ENCODE measurements at places on chromosomes 7 and 10.

DNA sequence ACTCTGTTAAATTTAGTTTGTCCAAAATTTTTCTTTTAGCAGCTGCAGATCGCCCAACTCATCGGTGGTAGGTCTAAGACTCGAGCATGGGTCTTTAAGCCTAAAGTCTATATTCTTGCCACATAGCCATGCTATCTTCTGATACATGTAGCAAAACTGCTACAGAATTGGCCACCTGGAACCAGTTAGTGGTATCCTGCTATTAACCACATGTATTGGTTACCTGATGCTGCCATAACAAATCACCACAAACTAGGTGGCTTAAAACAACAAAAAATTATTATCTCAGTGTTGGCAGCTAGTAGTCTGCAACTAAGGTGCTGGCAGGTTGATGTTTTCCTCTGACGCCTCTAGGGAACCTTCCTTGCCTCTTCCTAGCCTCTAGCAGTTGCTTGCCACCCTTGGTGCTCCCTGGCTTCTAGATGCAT lies 96.7 kb upstream of the PIK3CG start:
- no peak for DNase-seq

DNA sequence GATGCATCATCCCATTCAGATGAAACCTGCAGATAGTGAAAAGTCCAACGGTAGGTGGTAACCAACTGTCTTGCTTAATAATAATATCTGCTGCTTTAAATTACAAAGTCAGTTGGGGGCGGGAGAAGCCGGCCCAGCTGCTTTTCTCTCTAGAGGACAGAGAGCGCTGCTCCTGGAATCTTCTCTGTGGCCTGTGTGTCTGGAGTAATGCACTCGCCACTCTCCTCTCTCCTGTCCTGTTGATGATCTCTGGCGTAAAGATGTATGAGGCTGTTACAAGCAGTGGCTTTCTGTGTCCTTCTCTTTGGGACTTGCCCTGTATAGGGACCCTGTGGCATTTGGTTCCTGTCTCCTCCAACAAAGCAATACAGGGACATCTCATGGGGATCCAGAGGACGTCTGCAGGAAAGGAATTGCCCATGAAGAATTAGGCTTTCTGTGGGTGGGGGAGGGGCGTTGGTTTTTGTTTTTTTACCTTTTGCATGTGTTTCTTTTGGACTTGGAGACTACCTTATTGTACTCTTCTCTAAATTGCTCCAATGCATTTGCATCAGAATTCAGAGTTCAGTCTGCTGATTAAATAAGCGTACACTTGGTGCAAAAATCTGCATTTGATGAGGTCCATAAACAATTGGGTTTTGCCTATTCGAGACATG lies 231.6 kb downstream of the CELF2 start:
- no peak for DNase-seq

DNA sequence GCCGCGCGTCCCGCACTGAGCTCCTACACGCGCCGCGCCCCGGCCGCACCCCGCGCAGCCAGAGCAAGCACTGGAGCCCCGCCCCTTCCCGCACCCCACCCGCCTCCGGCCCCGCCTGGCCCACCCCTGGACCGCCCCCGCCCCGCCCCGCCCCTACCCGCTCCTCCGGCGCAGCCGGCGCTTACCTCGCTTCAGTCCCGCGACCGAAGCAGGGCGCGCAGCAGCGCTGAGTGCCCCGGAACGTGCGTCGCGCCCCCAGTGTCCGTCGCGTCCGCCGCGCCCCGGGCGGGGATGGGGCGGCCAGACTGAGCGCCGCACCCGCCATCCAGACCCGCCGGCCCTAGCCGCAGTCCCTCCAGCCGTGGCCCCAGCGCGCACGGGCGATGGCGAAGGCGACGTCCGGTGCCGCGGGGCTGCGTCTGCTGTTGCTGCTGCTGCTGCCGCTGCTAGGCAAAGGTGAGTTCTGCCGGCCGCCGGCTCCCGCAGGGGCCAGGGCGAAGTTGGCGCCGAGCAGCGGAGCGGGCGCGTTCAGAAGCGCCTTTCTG lies at the start of gene RET:
Gene RET, plus strand, starts transcription at position 194 of the 545 bp plus-strand sequence. Its CDS starts 190 bp downstream, at position 384.
- DNase-seq: no peak

DNA sequence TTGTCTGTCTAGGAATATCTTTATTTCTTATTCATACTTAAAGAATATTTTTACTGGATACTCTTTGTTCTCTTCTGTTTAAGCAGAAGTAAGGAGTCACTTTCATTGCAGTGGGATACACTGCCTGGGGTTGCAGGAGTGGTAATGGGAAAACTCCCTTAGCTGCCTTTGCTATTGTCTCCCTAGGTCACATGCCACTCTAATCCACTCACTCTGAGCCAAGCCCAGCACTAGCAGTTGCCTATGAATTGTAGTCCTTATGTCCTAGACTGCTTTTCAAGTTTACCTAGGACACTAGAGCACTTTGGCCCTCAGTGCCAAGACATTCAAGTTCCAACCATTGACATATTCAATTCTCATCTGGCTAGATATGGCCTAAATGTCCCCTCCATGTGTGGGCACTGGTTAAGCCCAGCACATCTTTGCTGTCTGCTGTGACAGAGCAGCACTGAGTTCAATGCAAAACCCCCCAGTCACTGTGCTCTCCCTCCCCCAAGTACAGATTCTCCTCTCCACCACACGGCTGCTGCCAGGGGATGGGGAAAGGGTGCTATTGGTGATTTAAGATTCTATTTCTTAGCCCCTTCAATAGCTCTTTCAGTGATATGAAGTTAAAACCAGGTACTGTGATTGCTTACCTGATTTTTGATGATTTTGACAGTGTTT lies 991.7 kb upstream of the KCND2 start:
- DNase-seq: no peak

- DNase-seq: no peak
Measured at GRCh38 chr10:4514445-4515108, 311.4 kb upstream of the AKR1E2 start.

GRCh38 chr10:115945701-115946445 lies 327.1 kb downstream of the GFRA1 start:
- no peak for DNase-seq

- DNase-seq: no peak
Measured at GRCh38 chr10:114577133-114577532, 80.9 kb downstream of the ABLIM1 start.

DNA sequence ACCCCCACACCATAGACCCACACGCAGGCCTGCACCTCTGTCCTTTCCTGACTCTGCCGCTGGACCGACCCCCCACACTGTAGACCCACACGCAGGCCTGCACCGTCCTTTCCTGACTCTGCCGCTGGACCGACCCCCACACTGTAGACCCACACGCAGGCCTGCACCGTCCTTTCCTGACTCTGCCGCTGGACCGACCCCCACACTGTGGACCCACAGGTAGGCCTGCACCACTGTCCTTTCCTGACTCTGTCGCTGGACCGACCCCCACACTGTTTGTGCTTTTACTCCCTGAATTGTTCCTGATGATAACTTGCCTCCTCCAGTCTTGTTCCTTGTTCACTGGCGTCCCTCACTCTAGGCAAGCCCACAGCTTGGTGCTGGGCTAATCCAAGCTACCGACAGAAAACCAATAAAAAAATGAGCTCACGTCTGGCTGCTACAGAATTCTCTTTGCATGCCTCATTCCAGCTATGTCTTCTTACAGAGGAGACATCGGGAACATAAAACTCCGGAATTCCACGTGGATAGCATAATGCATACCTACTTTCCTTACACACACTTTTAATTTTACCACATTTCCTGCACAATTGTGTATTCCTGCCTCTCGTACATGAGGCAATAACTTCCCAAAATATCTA lies 494.3 kb downstream of the PTPRN2 start:
- DNase-seq: no peak

GRCh38 chr10:121357401-121357800 lies 240.8 kb downstream of the FGFR2 start:
- DNase-seq: no peak

DNA sequence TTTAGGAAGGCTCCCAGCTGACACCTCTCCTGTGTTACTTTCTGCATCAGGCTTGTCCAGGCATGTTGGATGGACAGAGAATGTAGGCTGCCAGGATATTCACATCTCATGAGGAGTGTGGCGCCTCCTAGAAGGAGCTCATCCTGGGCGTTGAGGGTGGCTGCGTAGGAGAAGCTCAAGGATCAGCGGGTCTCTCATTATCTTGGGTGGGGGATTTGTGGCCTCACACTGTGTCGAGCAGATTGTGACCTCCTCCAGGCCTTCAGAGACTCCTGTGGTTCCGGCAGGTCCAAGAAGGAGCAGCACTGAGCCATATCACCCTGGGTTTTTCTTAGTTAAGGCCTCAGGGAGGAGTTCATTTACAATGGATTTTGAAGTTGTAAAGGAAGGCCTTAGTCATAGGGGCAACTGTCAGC lies 8.7 kb upstream of the COBL start:
- DNase-seq: no peak

- no peak for DNase-seq
Measured at GRCh38 chr7:13104128-13104527, 416.7 kb downstream of the ARL4A start.

DNA sequence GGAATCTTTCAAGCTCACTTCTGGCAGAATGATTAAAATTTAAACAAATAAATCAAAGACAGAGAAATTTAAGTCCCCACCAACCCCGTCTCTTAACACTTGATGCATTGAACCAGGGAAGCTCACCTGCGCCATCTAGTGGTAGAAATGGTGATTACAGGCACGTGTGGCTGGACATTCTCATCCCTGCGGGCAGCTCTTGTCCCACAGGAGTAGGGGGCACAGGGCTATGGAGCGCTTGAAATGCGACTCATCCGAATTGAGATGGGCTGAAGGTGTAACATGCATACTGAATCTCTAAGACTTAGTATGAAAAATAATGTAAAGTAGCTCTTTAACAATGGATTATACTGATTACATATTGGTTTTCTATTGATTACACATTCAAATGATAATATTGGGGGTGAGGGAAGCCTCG lies 24.8 kb upstream of the SLIT1 start:
- no peak for DNase-seq

GRCh38 chr10:26219676-26220075 lies 3.1 kb downstream of the GAD2 start:
- DNase-seq: no peak

DNA sequence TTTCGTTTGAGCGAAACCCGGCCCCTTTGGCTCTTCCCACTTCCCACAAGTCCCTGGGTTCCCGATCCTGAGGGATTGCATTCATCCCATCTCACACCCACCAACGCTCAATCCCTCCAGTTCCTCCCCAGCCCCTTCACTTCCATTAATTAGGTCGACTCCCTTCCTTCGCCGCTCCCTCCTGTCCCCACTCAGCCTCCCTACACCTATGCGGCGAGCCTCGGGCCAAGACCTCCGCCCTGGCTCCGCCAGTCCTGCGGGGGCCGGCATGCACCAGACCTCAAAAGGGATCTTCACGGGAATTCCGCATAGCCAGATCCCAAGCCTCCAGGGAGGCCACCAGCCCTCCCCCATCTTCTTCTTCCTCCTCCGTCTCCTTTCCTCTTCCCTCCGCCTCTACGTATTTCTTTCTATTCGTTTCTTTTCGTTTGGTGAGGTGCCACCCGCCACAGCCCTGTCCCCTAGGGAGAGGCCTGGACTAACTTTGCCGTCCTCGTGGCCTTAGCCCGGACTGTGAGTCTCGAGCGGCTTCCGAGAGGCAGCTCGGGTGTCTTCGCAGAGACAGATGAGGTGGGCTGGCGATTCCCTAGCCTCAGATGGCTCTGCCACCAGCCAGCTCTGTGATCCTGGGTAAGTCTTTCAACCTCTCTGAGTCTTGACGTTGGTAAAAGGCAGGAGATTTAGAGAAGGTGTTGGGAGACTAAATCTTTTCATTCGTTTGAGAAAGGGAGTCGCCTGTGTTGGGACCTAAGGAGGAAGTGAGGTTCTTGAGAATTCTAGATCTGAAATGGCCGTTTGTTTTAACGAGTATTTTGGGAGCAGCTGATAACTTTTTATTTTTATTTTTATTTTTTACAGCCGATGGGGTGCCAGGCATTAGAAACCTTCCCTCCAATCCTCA lies 8.1 kb upstream of the LBX1 start:
- DNase-seq: no peak

DNA sequence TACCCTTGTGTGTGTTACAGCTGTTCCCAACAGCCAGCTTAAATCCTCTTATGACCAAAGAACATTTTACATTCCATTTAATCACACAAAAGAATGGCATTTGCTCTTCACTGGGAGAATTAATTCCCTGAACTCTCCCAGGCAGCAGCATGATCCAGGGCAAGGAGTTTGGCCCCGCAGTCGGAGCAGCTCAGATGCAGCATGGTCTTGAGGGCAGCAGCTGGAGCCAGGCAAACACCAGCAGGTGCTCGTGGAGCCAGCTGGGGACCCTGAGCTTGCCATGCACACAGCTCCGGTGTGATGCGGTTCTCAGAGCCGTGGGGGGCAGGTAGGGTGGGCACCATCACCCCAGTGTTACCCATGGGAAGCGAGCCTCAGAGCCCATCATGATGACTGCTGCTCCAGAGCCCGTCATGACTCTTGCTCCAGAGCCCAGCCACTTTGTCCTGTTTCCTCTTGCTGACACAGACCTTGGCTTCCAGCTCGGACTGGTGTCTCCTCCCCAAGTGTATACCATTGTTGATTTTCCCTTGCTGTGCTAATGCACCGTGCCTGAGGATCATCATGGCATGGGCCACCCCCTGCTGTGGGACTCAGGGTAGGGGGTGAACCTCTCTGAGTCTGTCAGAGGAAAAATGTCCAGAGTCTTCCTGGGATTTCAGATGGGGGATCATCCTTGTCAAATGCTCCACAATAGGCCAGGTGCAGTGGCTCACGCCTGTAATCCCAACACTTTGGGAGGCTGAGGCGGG lies 75.8 kb downstream of the ZRANB1 start:
- DNase-seq: no peak

DNA sequence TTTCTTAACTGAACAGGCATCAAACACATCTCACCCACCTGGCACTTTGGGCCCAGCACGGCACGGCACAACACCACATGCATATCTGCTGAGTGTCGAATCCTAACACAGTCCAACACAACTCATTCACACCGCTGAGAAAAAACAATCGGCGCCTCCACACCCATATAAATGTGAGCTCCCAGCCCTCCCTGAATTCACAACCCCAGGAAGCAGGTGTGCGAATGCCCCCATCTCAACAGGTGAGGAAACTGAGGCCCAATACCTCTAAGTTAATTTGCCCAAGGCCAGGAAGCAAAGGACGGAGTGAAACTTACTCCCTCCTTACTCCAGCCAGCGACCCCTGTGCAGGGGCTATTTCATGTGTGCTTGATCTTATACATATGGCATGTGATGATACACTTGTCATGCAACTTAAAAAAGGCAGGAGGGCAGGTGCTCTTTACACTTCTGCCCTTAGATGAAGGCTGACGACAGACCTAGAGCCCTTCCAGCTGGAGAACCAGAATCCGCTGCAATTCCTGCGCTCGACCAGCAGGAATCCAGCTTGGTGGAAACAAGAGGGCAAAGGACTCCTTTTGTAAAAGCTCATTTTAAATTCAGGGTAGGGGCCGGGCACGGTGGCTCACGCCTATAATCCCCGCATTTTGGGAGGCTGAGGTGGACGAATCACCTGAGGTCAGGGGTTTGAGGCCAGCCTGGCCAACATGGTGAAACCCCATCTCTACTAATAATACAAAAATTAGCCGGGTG lies 116.0 kb downstream of the LARP4B start:
- no peak for DNase-seq
